ENCODE measurements at places on chromosomes 4 and X.

- DNase-seq: no peak
These were observed 165.3 kb downstream of the FBXO8 start for GRCh38 chr4:174118171-174118570.

DNA sequence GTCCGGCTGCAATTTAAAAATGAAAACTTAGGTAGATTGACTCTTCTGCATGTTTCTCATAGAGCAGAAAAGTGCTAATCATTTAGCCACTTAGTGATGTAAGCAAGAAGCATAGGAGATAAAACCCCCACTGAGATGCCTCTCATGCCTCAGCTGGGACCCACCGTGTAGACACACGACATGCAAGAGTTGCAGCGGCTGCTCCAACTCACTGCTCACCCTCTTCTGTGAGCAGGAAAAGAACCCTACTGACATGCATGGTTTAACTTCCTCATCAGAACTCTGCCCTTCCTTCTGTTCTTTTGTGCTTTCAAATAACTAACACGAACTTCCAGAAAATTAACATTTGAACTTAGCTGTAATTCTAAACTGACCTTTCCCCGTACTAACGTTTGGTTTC, 41.0 kb downstream of the MAP7D3 start:
- no peak for DNase-seq

DNA sequence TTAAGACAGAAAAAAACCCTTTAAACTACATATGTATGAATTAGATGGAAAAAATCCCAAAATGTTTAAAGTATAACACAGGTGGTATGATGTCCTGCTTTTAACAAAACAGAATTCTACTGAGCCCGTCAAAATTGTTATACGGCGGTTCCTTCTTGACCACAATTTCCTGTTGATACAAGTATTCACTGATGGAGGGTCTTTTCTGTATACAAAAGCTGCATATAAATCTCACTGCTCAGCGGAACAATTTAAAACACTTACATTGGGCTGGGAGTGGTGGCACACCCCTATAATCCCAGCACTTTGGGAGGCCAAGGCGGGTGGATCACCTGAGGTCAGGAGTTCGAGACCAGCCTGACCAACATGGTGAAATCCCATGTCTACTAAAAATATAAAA, 62.4 kb downstream of the RPS6KA3 start:
- DNase-seq: no peak

DNA sequence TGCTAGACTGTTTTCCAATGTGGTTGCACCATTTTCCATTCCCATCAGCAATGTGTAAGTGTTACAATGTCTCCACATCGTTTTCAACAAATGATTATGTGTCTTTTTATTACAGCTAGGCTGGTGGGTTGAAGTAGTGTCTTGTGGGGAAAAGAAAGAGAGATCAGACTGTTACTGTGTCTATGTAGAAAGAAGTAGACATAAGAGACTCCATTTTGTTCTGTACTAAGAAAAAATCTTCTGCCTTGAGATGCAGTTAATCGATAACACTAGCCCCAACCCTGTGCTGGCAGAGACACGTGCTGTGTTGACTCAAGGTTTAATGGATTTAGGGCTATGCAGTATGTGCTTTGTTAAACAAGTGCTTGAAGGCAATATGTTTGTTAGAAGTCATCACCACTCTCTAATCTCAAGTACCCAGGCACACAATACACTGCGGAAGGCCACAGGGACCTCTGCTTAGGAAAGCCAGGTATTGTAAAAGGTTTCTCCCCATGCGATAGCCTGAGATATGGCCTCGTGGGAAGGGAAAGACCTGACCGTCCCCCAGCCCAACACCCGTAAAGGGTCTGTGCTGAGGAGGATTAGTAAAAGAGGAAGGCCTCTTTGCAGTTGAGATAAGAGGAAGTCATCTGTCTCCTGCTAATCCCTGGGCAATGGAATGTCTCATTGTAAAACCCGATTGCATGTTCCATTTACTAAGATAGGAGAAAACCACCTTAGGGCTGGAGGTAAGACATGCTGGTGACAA, 23.0 kb upstream of the UGT2B15 start:
- no peak for DNase-seq

DNA sequence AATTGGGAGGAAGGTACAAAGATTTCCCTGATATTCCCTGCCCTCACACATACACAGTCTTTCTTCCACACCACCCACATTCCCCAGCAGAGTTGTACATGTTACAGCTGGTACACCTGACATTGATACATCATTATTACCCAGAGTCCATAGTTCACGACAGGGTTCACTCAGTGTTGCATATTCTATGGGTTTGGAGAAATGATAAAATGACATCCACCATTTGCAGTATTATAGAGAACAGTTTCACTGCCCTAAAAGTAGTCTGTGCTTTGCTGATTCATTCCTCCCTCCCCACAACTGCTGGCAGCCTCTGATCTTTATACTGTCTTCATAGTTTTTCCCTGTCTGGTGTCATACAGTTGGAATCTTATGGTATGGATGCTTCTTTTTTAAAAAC, 15.0 kb downstream of the AGA start:
- DNase-seq: no peak

DNA sequence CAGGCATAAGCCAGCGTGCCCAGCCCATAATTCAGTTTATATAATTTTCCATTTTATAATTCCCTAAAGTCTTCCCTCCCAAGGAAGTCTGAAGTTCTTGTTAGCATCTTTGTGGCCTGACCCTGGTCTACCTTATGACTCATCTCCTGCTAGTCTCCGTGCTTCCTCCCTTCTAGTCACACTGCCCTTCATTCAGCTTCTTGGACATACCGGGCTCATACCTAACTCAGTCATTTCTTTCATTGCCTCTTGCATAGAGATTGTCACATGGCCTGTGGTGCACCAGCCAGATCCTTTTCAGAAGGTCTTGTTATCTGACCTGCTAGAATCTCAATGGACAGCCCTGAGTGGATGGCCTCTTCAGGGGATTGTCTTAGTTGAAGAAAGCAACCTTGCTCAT, 22.8 kb upstream of the MAML3 start:
- no peak for DNase-seq

- no peak for DNase-seq
These were observed 274.6 kb downstream of the NAF1 start for GRCh38 chr4:162891788-162892707.

GRCh38 chrX:10111364-10112148, 45.2 kb upstream of the CLCN4 start:
- DNase-seq: no peak

- DNase-seq: no peak
These were observed 893 bp upstream of the GAB3 start for GRCh38 chrX:154751669-154752271.

GRCh38 chr4:3491681-3492405, 28.7 kb downstream of the DOK7 start:
- DNase-seq: no peak

DNA sequence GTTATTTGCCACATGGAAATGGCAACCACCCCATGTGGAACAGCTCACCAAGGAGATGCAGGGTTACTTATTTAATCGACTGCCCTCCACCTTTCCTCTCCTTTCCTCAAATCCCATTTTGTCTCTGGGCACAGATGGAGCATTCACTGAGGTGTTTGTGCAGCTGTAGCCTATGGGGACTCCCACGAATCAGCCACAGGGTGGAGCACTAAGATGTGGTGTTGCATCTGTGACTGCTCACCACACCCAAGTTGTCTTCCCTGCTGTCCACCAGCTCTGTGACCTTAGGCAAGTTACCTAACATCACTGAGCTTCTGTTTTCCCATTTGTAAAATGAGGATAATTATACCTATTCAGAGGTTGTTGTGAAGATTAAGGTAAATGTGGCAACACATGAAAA, 252.4 kb upstream of the CPEB2 start:
- no peak for DNase-seq

DNA sequence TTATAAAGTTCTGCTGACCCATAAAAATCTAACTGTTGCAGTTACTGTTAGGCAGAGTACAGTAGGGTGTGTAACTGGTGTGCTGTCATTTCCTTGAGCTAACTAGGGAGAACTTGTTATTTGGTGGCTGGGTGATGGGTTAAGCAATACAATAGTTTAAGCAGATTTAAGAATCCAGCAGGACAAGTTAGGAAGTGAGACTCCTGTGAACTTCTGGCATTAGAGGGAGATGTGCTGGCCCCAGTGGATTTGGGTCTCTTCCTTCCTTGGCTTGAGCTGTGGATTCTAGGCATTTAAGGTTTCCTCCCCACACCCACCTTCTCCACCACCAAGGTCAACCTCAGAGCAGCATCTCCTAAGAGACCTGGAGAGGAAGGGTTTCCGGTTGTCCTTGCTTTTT, 70.5 kb downstream of the CLCN5 start:
- DNase-seq: no peak

DNA sequence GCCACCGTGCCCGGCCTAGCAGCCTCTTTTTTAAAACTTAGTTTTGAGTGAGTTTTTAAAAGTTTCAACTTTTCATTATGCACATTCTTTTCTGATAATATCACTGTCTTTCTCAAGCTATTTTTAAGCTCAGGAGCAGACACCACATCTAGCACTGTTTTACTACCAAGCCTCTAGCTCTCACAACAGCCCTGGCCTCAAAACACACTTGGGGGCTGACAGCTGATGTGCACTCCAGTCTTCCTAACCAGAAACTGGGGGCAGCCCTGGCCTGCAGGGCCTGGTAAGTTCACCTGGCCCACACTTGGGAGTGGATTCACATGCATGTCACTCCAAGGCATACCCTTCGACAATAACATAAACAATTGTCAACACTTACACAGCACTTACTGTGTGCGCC, 34.0 kb downstream of the CENPU start:
- no peak for DNase-seq

- DNase-seq: no peak
These were observed 64.6 kb upstream of the PPP3CA start for GRCh38 chr4:101411926-101412325.

DNA sequence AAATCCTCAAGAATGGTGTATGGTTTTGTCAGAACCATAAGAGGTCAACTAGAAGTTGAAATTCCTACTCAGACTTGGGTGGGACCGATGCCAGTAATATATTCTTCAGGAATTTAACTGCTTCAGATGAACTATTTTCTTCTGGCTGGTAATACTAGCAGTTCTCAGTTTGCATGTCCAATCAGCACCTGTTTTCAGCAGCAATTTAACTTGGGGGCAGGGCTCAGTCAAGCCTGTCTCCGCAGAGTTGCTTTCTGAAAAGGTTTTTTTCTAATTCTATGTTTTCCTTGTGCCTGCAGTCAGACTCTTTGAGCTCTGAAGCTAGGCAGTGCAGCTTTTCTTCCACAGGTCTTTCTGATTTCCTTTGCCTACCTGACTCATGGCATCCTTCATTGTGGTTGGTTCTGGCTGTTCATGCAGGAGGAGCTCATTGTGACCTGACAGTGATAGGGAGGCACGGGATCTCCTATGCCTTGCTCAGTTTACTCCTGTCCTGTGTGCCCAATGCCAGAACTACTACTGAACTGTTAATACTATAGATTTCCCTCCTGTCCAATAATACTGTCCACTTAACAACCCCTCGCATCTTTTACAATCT, 17.3 kb upstream of the FMR1 start:
- DNase-seq: no peak

DNA sequence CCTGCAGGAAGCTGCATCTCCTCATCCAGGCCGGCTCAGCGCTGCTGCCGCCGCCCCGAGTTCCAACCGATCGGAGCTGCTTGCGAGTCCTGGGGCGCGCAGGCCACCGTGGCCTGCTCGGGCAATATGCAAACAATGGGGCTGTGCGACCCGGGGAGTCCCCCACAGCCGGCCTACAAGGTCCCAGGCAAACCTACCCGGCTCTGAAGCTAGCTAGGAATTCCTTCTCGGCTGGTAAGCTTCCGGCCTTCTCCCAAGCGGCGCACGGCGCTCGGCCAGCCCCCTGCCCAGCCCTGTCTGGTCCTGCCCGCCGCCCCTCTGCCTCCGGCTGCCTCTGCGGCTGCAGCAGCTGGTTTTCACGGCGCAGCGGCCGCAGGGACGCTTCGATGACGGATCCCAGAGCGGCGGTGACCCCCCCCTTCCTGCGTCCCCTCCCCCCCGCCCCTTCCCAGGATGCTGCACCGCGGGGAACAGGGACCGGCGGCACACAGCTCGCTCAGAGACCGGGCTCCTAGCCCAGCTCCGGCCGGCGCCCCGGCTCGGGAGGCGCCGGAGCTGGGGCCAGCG, 59.4 kb downstream of the TSC22D3 start:
- DNase-seq: no peak

- no peak for DNase-seq
These were observed 65.7 kb downstream of the MXRA5 start for GRCh38 chrX:3280706-3281105.

DNA sequence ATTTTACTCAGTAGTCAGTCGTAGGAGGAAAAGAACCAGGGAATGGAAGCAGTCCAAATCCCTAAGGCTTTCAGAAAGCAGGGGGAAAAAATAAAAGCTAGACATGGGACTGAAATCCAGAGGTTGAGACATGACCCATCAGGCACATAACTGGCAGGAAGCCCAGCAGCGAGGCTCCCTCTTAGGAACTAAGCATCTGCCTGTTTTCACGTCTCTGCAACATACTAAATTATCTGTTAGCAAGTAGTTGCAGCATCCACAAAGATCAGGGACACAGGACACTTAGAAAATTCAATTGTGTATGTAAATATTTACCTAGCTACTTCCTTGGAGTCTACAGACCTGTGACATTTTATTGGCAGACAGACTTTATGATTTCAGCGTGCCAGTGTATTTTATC, 118.0 kb upstream of the EDNRA start:
- no peak for DNase-seq

DNA sequence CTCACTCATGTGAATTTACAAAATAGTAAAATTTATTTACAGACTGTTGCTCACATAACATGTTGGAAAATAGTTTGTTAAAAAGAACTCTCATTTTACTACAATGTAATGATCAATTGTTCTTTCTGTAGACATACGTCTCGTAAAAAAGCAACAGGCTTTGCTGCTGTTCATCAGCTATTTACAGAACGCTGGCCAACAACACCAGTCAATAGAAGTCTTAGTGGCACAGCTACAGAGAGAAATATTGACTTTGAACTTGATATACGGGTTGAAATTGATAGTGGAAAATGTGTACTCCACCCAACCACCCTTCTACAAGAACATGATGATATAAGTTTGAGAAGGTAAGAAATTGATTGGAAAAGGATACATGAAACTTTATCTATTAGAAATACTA, 47.6 kb upstream of the ADAD1 start:
- DNase-seq: no peak

DNA sequence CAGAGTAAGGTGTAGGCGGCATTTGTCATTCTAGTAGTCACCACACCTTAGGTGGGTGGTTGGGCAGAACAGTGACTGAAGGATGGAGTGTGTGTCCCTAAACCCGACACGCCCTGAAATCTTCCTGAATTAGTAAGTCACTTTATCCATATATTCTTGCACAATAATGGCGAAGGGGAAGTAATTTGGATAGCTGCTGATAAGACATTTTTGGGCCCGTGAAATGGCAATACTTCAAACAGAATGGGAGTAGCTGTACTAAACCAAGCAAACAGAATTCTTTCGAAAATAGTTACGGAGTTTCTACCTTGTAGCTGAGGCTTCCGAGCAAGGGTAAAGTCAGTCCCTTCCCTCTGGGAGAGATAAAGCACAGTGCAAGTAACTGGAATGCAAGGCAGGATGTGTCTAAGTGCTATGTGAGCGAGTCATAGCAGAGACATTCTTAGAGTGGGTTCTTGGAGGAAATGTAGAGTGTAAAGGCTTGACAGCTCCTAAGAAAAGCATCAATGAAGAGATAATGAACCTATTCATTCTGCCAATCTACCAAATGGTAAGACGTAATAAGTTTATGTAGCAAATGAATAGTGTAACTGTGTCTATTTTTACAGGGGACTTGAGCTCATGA, 72.8 kb downstream of the CLCN5 start:
- peak; percentile 28 for DNase-seq

Measured in HCT116 (cell line).